Stimulated activated CD4-positive, alpha-beta T cell treated with anti-CD3 and anti-CD28 coated beads, Interleukin-12 subunit alpha, Interleukin-12 subunit beta, amount 100 ng/mL, for 4 hours (primary cell): ENCODE measurements at places on chromosomes 3 and 15.

DNA sequence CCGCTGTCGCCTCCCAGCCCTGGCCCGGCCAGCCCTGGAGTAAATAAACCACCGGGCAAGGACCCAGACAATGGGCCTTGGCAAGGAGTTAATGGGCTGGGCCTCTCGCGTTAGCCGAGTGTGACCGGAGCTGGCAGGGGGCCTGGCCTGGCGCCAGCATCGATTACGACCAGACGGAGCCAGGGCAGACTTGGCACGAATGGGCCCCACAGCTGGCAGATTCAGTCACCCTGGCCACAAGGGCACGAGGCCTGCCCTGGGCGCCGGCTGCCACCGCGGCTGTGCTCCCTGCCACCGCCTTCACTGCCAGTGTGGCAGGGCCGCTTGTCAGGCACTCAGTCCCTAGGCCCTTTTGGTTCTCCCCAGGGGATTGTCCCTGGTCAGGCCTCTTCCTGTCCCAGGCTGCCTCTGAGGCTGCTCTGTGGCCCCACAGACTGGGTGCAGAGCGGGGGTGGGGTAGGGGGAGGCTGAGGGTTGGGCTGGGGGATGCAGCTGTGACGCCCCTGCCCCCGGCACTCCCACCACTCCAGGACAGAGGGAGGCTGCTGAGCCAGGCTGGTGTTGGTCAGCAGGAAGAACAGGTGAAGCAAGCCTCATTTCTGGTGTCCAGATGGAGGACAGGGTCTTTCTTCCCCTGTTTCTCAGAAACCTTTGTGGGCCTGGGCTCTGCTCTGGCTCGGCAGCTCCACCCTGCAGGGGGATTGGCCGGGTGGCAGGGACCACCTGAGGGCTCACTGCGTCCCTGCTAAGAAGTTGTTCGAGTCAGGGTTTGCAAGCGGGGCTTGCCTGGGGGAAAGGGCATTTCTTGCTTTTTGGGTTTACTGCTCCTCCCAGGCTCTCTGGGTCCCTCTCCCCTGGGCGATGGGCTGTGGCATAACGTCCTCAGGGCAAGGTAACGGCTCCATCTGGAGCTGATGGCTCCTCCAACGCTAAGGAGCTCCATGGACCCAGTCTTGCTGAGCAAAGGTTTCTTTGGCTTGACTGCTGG is 30.5 kb upstream of the SRP14 start:
- DNase-seq, result no peak

DNA sequence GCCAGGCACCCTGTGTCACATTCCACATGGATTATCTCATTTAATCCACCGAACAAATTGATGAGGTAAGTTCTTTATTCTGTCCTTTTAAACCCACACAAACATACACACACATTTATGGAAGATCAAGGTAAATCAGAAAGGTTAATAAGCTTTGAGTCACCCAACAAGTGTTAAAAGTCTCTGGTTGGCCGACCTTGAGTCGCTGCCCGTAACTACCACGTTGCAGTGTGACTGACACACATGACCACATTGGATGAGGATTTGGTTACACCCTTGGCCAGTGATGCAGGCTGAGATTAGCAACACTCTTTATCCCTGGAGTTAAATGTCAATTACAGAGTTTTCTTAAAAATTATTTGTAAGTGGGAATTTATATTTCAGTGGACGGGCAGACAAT is 19.2 kb downstream of the FOXP1 start:
- no peak for DNase-seq

DNA sequence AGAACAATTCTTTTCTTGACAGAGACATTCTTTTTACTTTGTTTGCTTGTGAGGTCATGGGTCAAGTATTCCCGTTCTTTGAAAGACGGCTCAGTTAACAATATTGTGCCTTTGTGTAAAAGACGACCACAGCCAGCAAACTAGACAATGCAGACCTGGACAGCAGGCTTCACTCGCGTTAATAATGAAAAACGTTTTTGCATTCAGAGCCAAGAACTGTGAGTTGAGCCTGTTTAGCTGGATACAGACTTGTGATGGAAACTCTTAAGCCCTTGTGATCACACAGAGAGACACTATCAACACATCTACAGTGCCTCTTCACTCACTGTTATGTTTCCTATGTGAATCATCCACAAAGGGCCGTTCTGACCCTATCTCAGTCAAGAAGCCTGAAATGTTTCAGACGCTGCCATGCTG is 37.3 kb upstream of the CMTM7 start:
- DNase-seq, result no peak

- no peak for DNase-seq
These were observed 34.1 kb upstream of the SMAD3 start for GRCh38 chr15:67031331-67031730.

DNA sequence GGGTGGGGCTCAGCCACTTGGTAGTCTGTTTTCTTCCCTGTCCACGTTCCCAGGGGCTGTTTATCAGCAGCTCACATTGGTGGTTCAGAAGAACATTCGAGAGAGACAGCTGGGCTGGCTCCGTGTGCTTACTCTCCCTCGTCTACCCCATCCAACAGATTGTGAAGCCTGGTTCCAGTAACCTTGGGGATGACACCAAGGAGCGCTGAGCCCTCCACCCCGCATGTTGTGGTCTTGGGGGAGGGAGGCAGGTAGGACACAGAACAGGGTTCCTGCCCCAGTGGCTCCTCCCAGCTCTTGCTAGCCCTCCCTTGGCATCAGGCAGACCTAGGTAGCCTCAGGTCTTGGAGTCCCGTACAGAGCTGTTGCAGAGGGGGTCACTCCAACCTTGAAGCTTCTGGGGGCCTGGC is 33.1 kb downstream of the KLF13 start:
- no peak for DNase-seq

GRCh38 chr3:134369231-134369741 is 5.0 kb downstream of the AMOTL2 start:
- no peak for DNase-seq

DNA sequence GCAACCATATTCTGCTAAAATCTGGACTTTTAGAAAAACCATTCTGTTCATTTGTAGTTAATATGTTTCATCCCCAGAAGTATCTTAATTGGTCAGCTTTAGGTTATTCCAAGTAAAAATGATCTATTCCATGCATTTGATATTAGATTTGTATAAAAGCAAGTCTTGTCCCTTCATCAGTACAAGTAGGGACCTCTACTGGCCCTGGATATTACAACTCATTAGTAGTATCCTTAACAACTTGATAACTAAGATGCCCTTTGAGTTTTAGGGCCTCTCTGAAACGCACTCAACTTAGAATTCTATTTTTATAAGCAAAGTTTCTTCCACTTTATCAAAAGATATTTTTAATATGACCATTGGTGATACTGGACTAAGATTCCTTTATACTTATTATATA is 25.3 kb upstream of the SELENOT start:
- DNase-seq, result no peak

GRCh38 chr15:66896611-66897010 is 168.8 kb upstream of the SMAD3 start:
- no peak for DNase-seq
